ENCODE measurements at places on chromosomes 4 and X.

DNA sequence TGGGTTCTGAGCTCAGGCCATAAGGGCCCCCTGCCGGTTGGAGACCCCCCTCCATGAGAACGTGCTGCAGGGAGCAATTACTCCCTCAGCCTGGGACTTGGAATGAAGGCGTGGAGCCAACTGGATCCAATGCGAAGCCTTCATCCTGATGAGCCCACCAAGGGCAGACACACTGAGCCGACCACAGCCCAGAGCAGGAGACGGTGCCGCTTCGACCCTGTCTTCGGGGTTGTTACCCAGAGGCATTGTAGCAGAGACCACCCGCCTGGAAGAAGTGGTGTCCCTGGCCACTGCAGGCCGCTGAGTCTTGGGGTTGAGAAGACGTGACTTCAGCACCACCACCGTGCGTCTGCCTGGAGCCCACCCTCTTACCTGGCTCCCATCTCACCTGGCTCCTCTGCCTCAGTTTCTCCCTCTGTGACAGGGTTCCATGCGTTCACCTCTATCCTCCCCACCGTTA is 7.0 kb upstream of the NKX1-1 start:
- DNase-seq = no peak

GRCh38 chr4:89000844-89001360 is 56.1 kb downstream of the FAM13A start:
- no peak for DNase-seq

- no peak for DNase-seq
Measured at GRCh38 chr4:181957088-181957487, 286.1 kb upstream of the TENM3 start.

GRCh38 chr4:100593935-100594334 is 76.1 kb upstream of the EMCN start:
- no peak for DNase-seq

DNA sequence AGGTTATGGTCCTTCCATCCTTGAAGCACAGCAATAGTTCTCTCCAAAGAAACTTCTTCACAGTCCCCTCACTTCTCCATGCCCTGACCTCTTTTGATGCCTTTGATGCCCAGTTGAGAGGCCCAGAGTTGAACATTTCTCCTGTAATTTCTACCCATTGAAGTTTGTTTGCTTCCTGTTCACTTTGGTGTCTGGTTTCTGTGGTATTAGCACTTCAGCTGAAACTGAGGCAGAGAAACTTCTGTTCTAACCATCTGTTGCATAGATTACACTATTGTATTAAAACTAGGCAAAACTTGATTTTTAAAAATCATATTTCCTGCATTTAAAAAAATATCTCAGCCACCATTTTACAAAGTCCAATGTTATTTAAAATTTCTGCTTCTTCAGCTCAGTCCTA is 89.8 kb upstream of the ADGRG2 start:
- DNase-seq = no peak

DNA sequence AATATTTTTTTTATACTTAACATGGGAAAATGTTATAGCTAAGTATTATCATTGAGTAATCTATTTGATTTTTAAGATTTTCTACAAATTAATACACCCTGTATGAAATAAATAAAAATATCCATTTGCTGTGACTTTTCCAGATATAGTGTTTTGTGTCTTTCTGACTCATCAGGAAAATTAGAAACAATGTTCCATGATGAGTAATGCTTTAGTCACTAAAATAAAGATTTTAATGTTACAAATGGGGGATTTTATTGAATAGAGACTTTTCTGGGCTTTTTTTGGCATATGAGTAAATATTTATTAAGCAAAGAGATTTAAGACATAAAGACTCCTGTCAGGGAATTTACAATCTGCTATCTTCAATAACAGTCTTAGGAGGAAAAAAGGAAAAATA is 279.2 kb upstream of the NOCT start:
- no peak for DNase-seq

GRCh38 chr4:164956766-164957643 is 20.5 kb downstream of the TRIM61 start:
- DNase-seq = peak; percentile 44

GRCh38 chr4:108322497-108322896 is 153.8 kb upstream of the LEF1 start:
- no peak for DNase-seq

DNA sequence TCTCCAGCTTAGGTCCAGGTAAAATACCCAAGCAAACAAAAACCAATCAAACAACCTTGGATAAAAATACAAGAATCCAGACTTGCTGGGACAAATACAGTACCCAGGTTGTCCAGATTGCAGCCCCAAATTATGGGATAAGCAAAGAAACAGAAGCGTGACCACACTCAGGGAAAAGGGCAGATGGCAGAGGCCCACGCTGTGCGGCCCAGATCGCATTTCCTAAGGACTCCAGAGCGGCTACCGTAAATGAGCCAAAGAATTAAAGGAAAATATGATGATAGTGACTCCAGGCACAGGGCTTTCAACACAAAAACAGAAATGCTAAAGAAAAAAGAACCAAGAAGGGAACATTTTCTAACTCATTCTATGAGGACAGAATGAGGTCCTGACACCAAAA is 50.3 kb downstream of the FGFRL1 start:
- no peak for DNase-seq

GRCh38 chrX:154818916-154819770 is 13.9 kb upstream of the MPP1 start:
- DNase-seq = no peak

DNA sequence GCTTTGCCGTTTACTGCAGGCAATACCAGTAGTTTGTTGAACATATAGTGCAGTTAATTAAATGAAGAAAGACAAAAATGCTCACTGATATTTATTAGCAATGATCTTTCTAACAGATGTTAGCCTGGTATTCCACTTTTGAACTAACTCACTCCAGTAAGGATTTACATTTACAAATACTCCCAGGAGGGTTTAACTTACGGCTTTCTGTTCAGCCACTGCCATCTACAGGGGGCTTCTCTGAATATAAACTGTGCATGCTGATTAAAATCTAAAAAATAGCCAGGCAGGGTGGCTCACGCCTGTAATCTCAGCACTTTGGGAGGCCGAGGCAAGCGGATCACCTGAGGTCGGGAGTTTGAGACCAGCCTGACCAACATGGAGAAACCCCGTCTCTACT is 2.2 kb upstream of the SRD5A3 start:
- no peak for DNase-seq

GRCh38 chrX:119693996-119694451 is 1.1 kb upstream of the SEPTIN6 start:
- DNase-seq = no peak

- DNase-seq = no peak
Measured at GRCh38 chr4:133920236-133920635, 281.4 kb downstream of the PABPC4L start.

GRCh38 chrX:107571296-107571998 is 56.9 kb upstream of the PRPS1 start:
- DNase-seq = no peak

GRCh38 chr4:123478859-123479345 is 82.3 kb downstream of the SPRY1 start:
- no peak for DNase-seq

- no peak for DNase-seq
Measured at GRCh38 chr4:174427571-174428140, 94.6 kb downstream of the HPGD start.

- DNase-seq = no peak
Measured at GRCh38 chr4:39480902-39481695, 22.2 kb downstream of the LIAS start.

- no peak for DNase-seq
Measured at GRCh38 chrX:13043138-13043537, 1.3 kb downstream of the FAM9C start.

DNA sequence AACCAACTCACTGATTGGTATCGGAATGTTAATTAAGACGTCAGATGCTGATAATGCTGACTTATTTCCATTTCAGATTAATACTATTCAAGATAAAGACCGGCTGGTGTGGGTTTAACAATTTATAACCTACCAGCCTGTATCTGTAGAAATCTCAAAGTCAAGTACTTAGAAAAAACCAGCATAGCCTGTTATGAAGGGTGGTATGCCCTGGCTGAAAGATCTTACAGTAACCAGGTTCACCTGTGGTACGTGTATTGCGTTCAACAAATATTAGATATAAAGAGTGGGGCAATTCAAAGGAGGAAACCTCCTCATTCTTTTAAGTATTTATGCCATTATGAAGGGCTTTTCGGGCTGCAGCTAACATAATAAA is 240.8 kb upstream of the ANXA3 start:
- no peak for DNase-seq

GRCh38 chrX:19193565-19193964 is 71.3 kb upstream of the ADGRG2 start:
- no peak for DNase-seq

DNA sequence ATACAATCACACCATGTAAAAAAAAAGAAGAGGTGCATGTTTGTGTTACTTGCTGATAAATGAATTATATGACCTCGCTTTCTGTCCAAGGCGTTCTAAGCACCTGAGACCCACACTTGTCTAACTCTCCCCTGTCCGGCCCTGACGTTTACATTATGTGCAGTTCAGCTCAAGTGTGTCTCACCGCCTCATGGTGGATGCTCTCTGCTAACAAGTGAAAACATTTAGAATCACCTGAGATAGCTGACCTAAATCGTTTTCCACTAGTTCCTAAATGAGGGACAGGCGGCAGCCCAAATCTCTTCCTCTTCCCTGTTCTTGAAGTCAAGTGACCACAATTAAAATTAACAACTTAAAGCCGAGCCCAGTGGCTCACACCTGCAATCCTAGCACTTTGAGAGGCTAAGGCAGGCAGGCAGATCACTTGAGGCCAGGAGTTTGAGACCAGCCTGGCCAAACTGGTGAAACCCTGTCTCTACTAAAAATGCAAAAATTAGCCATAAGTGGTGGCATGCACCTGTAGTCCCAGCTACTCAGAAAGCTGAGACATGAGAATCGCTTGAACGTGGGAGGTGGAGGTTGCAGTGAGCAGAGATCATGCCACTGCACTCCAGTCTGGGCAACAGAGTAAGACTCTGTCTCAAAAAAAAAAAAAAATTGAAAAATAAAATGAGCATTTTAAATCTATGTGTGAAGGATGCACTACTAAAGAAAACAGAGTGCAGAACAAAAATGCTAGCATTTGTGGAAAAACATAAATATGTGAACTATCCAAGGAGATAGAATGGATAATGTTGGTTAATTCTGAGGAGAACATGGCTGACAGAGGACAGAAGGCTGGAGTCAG is 3.9 kb upstream of the TIFA start:
- DNase-seq = no peak

DNA sequence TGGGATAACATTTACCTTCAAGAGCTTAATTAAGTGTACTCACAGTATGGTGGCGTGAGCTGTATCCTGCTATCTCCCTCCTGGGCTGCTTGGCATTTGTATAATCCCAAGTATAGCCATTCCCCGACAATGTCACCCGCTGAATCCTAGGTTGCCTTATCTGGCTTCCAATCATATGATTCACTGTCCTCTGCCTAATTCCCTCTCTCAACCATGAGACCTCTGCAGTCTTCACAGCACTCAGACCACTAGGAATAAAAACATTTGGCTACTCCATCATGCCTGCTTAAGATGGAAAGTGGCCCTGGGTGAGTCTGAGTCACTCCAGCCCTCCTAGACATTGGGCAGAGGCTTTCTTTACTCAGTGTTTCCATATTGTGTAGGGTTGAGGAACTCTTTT is 28.9 kb upstream of the WDFY3 start:
- DNase-seq = no peak

DNA sequence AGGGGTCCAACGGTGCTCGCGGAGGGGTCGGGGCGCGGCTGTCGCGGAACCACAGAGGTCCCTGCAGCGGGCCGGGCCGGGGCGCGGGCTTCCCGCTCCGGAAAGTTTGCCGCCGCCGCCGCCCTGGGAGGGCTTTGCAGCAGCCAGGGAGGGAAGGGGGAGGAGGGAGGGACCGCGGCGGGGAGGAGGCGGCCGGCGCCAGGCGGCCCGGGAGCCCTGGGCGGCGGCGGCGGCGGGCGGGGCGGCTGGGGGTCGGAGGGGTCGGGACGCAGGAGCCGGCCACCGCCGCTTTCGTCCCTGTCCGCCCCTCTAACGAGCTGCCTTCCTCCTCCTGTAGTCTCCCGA is 375 bp downstream of the FGFR3 start:
- peak; percentile 31 for DNase-seq

DNA sequence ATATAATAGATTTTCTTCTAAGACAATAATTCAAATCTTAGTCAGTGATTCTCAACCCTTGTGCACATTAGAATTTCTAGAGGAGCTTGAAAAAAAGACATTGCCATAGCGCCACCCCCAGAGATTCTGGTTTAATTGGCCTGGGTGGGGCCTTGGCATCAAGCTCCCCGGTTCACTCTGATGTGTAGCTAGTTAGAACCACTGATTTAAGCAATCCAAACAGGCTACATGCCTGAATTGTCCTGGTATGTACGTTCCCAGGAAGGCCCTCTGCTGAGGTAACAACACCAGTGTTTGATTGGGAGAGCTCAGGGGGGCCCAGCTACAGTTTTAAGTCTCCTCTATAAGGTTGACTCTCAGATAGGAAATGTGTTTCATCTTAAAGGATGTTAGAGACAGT is 1.3 kb upstream of the ATP10D start:
- no peak for DNase-seq

DNA sequence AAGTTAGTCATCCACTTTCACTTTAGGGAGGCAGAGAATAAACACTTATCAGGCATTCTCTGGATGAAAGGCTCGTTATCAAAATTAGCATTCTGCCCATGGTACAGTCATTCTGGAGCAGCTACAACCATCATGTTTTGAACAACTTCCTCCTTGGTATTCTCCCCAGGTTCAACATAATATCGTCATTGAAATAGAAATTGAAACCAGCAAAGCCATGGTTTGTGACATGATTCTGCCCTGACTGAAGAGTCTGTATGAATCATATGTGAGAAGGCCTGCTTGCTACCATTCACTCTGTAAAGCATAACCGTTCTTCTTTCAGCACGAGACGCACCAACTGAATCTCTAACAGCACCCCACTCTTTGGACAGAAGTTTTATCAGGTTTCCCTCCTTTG is 127.5 kb upstream of the RADX start:
- DNase-seq = no peak

- peak; percentile 63 for DNase-seq
Measured at GRCh38 chrX:44873415-44874276, 658 bp downstream of the KDM6A start.

DNA sequence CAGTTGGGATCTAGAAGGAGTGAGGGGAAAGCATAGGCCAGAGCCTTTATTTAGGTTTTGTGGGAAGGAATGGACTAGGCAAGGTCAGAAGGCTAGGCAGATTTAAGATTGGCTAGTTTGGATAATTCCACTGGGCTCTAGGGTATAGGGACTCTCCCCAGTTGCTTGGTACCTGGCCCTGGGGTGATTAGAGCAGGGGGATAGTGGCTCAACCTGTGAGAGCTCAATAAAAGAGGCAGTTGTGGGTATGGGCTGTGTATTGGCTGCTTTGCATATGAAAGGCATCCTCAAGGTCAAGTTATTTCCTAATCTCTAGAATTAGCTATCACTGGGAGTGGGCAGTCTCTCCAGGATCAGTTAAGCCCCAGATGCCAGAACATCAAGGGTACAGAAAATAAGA is 61.3 kb downstream of the ZNF81 start:
- DNase-seq = no peak

DNA sequence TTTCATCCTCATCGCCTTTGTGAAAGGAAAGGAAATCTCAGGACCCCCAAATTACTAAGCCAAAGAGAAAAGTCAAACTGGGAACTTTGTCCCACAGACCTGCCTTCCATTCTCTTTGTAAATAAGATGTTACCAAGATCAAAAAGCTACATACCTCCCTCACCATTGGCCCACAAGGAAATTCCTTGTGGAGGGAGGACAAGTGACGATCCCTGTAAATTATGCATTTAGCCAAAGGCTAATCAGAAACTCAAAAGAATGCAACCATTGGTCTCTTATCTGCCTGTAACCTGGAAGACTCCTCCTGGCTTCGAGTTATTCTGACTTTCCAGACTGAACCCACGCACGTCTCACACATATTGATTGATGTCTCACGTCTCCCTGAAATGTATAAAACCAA is 70.3 kb downstream of the SHOX start:
- no peak for DNase-seq
